Skeletal muscle cell (primary cell): ENCODE measurements at places on chromosomes 11 and 22.

DNA sequence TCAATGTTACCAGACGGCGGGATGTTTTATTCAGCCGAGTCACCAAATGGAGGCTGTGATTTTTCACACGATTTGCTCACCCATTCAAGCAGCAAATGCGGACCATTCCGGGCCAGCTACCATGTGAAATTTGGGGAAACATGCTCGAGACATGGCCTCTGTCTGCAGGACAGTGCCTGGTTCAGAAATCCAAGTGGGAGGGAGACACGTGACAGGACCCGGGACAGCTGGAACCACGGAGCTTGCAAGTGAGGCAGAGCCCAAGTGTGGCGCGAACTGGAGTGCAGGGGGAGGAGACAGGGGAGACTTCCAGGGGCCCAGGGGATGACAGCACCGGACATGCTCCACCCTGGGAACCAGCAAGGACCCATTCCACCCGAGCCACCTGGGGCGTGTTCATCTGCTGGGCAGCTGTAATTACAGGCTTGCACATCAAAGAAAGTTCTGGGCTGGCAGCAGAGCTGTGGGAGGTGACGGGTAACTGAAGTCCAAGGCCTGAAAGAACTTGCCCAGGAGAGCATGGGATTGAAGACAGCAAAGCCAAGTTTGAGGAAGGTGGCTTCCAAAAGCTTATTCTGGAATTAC lies 16.5 kb downstream of the CERK start:
- DNase-seq, result no peak

- DNase-seq, result no peak
These were observed 176.9 kb upstream of the SEZ6L start for GRCh38 chr22:25992331-25992730.

GRCh38 chr11:122126024-122126688 lies 10.1 kb upstream of the BLID start:
- no peak for DNase-seq

DNA sequence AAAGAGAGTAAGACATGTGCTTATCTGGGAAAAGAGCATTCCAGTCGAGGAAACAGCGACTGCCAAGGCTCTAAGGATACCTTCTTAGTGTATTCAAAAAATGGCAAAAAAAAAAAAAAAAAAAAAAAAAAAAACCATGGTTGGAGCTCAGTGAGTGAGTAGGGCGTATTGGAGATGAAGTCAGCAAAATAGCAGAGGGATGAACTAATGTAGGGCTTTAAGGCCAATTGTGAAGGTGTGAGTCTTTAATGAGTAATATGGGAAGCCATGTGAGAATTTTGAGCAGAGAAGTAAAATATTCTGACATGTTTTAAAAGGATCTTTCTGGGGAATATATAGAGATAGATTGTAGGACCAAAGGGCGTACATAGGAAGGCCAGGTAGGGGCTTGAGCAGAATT lies 498.6 kb upstream of the ISX start:
- no peak for DNase-seq

DNA sequence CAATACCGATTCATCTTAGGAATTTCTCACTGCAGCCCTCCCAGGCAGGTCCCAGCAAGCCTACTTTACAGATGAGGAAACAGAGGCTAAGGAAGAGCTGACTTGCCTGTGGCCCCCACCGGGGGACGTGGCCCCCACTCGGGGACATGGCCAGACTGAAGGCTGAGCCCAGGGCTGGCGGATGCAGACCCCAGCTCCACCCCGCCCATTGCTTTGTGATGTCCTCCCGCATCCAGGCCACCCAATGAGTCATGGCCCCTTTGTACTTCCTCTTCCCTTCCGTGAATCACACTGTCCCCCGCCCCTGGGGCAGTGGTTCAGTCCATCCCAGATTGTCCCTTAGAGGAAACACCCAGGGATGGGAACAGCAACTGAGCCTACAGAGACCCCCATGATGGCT lies 116.0 kb upstream of the ANO1 start:
- DNase-seq, result no peak

DNA sequence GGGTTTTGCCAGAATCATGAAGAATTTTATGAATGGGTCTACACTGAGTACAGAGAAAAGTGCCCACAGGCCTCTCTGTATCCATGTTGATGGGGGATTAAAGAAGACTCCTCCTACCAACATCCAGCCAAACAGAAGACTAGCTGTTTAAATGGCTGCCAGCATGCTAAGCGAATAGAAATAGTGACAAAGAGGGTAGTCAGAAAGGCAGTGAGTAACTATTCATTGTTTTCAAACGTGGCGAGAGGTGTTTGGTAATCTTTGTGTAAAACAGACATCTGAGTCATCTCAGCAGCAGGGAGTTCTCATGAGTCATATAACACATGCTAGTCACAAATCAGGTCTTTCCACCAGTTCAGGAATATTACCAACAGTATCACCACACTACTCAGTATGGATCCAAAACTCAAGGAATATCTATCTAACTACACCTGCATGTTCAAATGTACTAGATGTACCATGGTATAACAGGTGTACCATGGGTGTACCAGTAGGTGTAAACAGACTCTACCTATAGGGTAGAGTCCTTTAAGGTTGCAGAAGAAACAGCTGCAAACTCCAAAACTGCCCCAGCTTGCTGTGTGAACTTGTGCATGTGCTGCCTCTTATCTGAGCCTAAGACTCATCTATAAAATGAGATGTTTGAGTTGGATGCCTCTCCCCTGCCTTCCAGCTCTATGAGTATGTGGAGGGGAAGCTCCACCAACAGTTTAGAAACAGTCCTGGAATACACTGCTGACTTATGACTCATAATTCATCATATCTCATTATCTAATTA lies 82.0 kb downstream of the SLC1A2 start:
- DNase-seq, result peak; percentile 96

- no peak for DNase-seq
These were observed 23.8 kb downstream of the FLRT1 start for GRCh38 chr11:64059339-64060140.

- DNase-seq, result no peak
These were observed 219.2 kb downstream of the NAV2 start for GRCh38 chr11:19931771-19932369.

- DNase-seq, result no peak
These were observed 42.9 kb upstream of the CRYBB3 start for GRCh38 chr22:25156736-25157135.

- DNase-seq, result no peak
These were observed 28.3 kb upstream of the GRAMD4 start for GRCh38 chr22:46591930-46592329.

GRCh38 chr11:133724116-133724515 lies 121.2 kb downstream of the SPATA19 start:
- DNase-seq, result no peak

DNA sequence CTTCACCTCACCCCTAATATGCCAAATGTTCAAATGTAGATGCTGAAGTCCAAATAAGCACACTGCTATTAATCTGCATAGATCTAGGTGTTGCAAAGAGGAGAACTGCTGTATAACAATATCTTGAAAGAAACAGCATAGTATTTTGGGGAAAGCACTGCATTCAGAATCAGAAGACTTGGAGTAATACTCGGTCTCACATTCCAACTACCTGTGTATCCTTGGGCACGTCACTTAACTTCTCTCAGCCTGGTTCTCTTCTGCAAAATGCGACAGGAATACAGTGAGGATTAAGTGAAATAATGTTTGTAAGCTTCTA lies 332 bp upstream of the HMGXB4 start:
- DNase-seq, result no peak

- no peak for DNase-seq
These were observed 866 bp upstream of the SELENOO start for GRCh38 chr22:50199829-50200460.

- peak; percentile 69 for DNase-seq
These were observed 41.8 kb downstream of the LIF start for GRCh38 chr22:30204742-30205111.

DNA sequence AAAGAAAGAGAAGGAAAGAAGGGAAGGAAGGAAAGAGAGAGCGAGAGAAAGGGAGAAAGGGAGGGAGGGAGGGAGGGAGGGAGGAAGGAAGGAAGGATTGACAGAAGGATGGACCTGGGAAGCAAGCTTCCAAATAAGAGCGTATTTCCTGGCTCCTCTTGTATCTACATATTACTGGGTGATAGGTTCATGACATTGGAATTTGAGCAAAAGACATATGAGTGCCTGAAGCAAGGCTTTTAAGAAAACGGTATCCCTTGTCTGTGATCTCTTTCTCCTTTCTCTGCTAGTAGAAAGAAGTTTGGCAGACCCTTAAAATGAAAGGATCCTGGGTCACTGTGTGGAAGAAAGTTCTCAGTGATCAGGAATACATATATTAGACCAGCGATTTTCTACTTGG lies 932.2 kb upstream of the CCDC90B start:
- DNase-seq, result no peak

DNA sequence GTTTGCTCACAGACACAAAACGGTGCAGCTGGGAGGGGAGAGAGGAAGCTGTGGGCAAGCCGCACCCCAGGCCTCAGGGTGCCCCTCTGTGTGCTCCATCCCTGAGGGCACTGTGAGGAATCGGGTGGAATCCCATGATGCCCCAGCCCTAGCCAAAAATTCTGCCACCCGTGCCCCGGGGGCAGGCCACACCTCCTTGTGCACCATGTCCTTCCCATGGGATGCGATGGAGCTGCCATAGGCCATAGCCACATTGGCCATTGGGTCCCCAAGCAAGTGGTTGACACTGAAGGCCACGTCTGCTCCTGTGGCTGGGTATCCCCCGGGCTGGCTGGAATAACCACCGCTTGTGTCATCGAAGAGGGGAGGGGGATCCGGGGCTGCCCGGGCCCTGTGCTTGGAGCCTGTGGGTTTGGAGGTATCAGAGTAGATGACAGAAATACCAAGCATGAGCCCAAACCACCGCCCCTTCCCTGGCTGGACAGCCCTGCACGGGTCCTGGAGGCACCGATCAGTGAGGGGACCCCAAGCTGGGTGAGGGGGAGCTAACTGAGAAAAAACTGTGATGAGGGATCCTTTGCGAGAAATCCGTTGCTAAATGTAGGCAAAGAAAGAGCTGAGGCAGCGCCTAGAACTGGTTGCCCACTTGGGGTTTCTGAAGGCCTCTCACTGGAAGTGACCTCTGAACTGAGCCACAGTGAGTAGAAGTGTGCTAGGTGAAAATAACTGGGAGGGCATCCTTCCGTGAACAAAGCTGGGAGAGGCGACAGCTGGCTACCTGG lies 863 bp downstream of the YIF1A start:
- DNase-seq, result no peak

DNA sequence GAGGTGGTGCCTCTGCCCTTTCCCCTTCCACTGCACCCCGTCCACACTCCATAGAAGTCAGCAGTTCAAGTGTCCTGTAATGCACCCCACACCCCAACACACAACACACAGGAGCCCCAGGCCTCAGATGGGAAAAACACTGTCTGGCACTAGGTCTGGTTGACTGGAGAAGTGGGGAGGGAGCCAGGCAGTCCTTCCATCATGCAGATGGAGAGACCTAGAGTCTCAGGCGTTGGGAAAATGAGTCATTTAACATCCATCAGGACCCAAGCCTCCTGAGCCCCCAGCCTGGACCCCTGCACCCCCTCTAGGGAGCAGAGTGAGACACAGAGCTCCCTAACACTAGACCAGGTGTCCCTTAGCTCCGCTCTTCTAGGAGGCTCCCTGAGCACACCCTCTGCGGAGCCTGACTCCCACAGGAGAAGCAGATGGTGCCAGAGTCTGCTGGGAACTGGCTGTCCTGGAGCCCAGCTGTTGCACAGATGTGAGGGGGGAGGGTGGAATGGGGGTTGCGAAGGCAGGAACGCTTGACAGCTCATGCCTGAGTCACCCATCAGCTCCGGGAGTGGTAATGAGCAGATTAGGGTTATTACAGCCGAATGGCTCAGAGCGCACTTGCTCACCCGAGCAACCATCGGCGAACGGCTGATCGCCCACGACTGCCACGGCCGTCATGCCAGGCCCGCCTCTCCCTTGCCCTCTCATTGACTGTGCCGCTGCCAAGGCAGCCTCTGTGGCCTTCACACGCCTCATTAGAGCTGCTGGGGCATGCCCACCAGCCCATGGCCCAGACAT lies 22.1 kb upstream of the SYT7 start:
- peak; percentile 91 for DNase-seq

DNA sequence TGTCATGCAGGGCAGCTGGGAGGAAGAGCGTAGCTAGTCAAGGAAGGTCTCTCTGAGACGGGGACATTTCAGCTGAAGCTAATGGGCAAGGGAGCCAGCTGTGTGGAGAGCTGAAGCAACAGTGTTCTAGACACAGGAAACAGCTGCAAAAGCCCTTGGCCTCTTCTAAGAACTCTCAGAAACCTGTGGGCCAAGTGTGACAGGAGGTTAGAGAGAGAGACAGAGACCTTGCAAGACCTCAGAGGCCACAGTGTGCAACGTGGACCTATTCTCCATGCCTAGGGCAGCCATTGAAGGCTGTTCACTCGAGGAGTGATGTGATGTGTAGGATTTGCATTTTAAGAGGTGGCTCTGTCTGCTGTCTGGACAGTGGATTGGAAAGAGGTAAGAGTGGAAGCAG lies 48.7 kb upstream of the TNRC6B start:
- no peak for DNase-seq

DNA sequence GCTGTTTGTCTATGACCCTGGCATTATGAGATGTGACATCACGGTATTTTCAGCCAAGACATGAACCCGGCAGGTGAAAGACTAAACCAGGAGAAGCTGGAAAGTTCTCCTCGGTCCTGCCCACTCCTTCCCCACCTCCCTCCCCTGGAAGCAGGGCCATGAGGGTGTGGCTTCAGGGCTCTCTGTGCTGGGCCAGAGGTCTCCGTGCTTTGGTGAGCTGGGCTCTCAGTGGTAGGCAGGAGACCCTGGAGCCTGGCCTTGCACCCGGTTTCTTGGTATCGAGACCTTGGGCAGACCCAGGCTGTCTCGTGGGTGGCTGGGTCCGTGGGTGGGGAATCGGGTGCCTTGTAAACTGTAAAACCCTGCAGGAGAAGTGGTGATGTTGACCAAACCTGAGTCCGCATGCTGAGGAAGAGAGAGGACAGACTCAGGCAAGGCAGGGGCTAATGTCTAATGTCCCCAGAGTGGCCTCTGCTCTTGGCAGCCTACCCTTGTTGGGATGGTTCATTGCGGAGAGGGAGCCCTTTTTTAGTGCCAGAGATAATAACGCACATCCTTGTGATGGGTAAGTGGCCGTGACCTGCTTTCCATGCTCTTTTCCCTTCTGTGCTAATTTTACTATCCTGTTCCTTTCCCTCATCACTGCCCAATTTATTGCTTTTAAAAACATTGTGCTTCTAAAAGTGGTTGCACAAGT lies 48.6 kb upstream of the PARVG start:
- DNase-seq, result no peak

GRCh38 chr22:29765905-29766631 lies 739 bp downstream of the ZMAT5 start:
- DNase-seq, result no peak

- no peak for DNase-seq
These were observed 112.6 kb downstream of the C11orf91 start for GRCh38 chr11:33588056-33588455.
